ENCODE measurements at places on chromosomes 5 and 9.

GRCh38 chr5:13403351-13403750 is 541.1 kb downstream of the DNAH5 start:
- no peak for DNase-seq

GRCh38 chr9:34499076-34499475 is 23.7 kb downstream of the ENHO start:
- no peak for DNase-seq

DNA sequence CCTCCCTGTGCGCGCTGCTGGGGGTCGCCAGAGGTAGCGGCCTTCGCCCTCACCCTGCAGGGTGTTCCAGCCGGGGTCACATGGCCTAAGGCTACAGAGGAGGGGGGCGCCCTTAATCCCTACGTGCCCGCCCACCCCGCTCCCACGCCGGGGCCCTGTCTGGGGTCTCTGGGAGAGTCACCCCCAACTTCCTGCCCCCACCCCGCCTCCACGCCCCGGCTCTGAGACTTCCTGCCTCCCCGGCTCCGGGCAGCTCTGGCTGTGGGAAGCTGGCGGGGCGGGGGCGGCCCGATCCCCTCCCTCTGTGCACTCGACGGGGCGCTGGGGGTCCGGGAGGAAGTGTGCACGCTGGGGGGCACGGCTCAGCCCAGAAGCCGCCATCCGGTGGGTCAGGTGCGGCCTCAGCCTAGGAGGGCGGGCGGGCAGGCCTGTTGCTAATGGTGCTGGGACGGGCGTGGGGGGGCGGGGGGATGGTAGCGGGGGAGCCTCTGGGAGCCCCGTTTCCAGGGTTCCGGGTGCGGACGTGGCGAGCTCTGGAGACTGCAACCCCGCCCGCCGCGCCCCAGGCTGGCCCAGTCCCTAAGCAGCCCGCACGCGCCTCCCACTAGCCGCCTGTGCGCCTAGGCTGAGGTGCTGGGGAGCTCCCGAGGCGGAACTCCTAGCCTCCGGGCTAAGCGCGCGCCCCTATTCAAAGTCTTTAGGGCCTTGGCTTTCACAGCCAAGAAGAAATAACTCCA is 61.6 kb downstream of the CXXC5 start:
- no peak for DNase-seq

DNA sequence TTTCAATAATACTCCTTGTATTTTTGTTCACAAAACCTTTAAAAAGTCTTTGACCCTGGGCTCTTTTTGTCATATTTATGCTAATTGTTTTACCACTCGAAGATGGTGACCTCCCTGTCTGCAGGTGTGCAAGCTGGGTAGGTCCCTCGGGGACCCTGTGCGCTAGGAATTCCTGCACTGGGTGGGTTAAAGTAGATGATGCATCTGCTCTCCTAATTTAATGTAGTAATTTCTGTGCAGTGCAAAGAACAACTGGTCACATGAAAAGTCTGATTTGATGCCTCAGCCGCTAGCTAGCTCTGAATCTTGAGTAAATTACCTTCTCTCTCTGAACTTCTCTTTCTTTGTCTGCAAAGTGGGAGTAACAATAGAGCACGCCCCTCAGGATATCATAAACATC is 139.1 kb upstream of the OTULINL start:
- no peak for DNase-seq

DNA sequence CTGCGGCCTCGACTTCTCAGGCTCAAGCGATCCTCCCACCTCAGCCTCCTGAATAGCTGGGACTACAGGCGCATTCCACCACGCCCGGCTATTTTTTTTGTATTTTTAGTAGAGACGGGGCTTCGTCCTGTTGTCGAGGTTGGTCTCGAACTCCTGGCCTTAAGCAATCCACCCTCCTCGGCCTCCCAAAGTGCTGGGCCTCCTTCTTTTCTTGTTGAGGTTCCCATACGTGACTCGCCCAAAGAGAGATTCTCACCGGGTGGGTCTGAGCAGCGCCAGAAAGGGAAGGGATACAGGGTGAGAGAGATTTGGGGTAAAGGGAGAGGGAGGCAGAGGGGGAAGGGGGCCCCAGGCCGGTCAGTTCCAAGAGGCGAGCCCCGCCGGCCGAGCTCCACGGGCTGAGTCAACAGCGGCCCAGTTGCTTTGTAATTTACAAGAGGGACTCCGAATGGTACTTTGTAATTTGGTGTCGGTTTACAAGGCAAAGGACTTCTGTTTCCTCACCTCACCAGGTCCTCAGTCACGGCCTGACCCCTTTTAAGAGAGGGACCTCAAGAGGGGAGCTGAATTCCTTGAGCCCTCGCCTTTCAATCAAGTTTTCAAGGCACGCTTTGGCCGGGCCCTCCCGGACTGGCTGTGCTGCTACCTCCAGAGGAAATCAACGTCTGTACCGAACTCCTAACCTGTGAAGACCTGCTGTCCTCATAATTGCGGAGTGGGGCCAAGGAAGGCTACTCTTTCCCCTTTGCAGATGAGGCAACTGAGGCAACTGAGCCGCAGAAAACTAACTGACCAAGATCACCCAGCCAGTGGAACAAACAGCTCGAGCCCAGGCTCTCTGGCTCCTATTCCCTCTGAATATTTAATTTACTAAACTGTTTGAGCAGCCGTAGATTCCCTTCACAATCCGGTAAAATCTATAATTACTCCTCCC is 3.3 kb upstream of the DMRT2 start:
- no peak for DNase-seq

GRCh38 chr5:981456-981855 is 27.1 kb upstream of the NKD2 start:
- no peak for DNase-seq

DNA sequence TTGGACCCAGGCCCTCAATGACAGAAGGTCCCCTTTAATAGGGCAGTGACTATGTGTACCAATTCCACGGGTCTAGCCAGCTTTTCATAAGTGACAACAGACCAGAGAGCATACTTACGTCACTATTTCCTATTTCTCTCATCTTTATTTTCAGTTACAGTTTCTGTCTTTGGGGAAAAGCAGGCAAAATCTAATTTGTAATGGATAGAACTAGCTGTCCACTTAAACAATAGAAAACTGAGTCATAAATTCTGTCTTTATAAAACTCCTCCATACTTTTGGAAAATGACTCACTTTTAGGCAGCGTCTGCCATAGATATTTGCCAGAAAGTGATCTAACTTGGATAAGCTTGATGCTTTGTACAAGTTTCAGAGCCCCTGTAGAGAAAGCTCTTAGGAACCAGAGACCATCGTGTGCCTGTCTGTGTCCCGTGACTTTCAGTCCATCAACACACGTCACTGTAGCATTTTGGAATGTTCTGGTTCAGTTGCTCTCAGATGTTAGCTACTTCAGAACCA is 101.9 kb downstream of the F2RL2 start:
- DNase-seq, result no peak

- no peak for DNase-seq
Observed at GRCh38 chr5:68646144-68646543, 430.6 kb downstream of the PIK3R1 start.

GRCh38 chr5:44674461-44674860 is 134.3 kb upstream of the MRPS30 start:
- DNase-seq, result no peak

- DNase-seq, result no peak
Observed at GRCh38 chr5:126370796-126371718, 52.2 kb upstream of the GRAMD2B start.

- DNase-seq, result no peak
Observed at GRCh38 chr9:6576987-6577386, 68.5 kb downstream of the GLDC start.

DNA sequence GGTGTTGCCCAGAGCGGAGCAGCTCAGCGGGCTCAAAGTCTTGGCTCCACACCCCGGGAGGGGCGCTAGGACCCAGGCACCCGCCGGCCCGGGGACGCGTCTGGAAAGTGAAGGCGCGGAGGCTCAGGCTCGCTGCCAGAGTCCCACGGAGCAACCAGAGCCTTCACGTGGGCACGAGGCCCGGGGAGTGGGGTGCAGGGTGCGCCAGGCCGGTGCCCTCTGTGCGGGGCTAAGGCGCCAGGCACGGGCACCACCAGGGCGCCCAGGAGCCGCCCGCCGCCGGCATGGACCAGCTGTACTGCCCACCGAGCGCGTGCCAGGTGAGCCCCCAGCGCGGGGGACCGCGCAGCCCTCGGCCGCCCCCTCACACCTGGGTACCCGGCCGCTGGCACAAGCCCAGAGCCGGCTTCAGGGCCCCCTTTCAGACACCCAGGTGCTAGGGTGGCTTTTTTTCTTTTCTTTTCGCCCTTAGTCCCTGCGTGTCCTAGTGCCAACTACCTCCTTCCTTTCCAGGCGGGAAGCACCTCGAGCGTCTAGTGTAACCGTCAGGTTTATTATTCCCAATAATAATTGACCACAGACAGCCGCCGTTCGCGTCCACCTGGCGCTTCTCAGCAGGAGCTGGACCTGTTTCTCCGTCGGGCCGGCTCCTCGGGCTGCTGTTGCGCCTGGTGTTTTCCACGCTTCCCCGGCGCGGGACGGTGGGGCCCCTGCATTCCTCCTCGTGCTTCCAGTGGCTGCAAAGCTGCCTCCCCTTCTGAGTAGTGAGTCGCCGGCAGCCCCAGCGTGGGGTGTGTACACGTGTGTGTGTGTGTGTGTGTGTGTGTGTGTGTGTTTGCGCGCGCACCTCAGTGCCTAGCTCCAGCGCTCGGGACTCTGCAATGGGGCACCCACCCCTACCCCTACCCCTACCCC is 30.1 kb upstream of the PDE8B start:
- DNase-seq, result no peak

DNA sequence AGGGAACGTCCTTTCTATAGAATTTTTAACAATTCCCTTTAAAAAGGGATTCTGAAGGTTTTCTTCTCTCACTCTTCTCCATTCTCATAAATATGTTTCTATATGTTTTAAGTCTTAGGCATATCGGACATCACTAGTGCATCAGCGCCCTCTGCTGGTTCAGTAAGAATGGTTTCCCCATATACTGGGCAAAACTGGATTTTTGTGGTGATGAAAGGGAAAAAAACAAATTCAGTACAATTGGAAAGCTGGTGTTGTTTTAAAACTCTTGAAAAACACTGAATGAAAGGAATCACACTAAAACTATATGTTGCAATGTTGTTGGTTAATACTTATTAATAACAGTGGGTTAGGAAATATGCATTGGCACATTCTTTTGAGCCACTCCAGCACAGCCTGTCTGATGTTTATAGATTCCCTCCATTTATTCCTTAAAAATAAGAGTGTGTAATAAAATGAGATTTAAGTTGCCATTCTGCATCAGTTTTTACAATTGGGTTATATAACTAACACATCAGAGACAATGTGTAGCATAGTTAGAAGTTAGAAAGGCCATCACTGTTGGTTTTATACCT is 15.8 kb downstream of the CWC27 start:
- DNase-seq, result no peak

GRCh38 chr9:37218800-37219425 is 98.5 kb downstream of the ZCCHC7 start:
- DNase-seq, result no peak

GRCh38 chr5:33675958-33676464 is 215.8 kb downstream of the ADAMTS12 start:
- no peak for DNase-seq

- DNase-seq, result no peak
Observed at GRCh38 chr9:137813167-137813566, 64.4 kb upstream of the CACNA1B start.

GRCh38 chr5:33023649-33024048 is 312.5 kb downstream of the NPR3 start:
- no peak for DNase-seq

DNA sequence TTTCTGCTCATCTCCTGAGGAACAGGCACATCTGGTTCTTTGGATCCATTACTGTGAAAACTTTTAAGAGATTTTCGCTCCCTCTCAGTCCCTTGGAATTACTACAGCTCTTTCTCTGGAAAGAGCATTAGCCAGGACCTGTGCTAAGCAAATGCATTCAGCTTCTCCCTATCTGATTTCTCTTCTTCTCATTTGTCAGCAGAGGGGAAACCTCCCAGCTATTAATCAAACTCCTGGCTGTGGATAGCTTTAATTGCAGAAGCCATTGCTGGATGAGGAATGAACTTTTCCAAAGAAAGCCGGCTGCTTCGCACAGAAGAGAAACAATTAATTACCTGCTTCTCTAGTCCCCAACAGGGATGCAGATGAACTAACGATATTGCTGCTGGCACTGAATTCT is 37.9 kb downstream of the TLR4 start:
- DNase-seq, result no peak

DNA sequence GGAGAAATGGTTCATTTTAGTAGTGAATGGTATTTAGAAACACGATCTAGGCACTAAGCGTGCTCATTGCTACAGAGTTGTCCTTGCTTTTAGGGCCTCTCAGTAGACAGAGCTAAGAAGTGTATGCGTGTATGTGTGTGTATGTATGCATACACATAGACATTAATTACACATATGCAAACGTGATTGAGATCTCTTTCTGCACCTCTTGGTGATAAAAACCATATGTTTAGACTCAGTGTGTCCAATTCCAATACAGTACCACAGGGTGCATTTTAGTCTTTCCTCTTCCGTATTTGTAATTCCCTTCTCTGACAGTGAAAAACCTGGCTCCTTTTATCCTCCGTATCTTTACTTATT is 13.1 kb downstream of the TRIO start:
- no peak for DNase-seq

DNA sequence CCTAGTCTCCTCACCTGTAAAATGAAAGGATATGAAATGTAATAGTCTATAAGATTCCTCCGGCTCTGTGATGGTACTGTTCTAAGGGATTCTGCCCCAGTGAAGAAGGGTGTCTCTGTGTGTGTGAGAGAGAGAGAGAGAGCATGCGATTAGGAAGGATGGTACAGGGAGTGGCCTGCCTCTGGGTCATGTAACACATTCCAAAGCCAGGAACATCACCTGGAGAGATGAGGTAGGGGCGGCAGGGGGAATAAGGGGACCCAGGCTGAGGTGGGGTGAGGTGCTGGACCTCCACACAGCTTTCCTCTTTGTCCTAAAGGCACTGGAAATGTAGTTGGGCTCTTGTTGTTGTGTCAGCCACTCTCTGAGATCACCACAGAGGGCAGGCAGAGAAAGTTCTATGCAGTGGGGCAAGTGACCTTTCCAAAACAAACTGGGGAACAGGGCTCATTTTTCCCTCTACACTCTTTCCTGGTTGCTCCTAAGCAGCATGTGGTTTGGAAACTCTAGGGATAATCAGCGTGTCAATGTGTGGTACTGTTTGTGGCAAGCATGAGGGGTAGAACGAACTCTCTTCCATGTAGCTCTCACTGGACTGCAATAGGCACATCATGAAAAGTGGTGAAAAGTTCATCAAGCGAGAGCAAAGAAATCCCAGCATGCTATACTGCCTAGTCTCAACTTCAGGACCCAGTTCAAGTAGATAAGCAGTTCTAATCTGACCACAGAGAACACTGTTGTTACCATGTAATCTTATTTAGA is 65.0 kb downstream of the SEMA6A start:
- DNase-seq, result no peak

DNA sequence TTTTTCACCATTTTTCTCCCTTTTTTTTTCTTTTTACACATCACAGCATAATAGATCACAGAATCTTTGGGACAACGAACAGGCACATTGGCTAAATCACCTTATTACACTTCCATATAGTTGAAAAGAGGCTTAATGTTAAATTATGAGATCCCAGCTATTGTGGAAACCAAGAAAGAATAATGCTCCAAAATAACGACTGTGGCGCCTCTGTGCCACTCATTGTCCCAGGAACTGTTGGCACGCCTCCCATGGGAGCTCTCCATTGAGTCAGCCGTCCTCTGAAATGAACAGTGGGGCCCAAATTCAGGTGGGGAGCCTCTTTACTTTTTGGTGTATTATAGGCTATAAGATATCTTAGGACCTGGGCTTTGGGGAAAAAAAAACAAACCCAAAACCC is 82.2 kb upstream of the NFIB start:
- no peak for DNase-seq

GRCh38 chr5:125874717-125875116 is 548.5 kb upstream of the GRAMD2B start:
- no peak for DNase-seq

Data from HS-27A (cell line).